Fibroblast of lung (primary cell): ENCODE measurements at places on chromosomes 4 and X. TPM values are rescaled to one million over a fixed set of nuclear protein-coding genes. Genes with fewer than 3 reads are reported as not detected.

GRCh38 chr4:41660352-41660751, 88.2 kb downstream of the PHOX2B start:
- DNase-seq = no peak

SLC34A2 gene
- not detected in 2 replicates for polyA plus RNA-seq

- DNase-seq = peak; percentile 20
These were observed 986.0 kb downstream of the CCSER1 start for GRCh38 chr4:91113130-91113706.

- peak; percentile 0 for DNase-seq
These were observed 36.7 kb downstream of the UBQLN2 start for GRCh38 chrX:56600141-56600540.

- DNase-seq = no peak
These were observed 7.5 kb downstream of the P2RY4 start for GRCh38 chrX:70252491-70252890.

- DNase-seq = no peak
These were observed 35.8 kb downstream of the FGFBP1 start for GRCh38 chr4:15902746-15903145.

- DNase-seq = no peak
These were observed 1.6 kb upstream of the CCDC149 start for GRCh38 chr4:24914460-24914859.

DNA sequence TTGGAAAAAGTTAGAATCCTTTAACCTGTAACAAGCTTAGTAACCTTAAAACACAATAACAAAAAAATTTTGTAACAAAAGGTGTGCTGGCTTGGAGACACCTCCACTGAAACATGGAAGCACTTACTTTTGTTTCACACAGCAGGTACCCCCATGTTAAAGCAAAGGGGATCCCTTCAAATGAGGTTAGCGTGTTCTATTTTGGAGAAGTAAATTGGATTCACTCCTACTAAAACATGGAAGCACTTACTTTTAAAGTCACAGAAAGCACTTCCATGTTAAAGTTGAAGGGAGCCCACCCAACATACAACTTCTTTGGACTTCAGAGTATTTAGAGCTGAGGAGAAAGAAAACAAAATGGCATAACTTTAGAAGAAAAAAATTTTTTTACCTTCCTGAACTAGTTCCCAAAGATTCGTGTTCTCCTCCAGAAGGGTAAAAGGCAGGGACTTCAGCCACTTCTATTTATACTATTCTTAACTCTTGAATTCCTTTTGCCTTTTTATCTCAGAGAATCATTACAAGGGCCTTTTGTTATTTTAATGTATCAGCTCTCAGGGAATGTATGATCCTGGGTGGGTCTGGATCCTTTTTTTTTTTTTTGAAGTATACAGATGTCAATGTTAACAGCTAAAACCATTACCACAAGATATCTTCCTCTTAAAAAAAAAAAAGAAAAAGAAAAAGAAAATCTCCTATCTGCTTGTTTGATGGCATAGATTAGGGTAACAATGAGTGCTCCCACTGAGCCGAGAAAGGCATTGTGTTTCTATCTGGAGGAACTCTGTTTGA, 11.5 kb downstream of the LARP7 start:
- DNase-seq = peak; percentile 65

- DNase-seq = peak; percentile 90
These were observed 21.2 kb upstream of the SLC25A31 start for GRCh38 chr4:127708985-127709384.

DNA sequence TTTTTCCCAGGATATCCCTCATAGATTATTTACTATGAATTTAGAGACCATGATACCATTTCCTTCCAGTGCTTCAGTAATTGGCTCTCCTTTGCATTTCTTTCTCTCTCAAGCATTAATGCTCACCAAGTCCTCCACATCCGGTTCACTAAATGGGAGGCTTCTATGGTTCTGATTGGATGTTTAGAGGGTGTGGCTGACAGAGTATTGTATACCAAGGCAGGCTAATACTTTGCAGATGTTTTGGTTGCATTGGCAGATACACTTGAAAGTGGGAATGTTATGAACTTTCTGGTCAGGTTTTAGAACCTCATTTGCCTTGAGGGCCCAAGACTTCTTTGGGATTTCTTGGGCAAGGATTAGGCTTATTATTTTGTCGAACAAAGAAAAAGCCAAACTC, 24.2 kb downstream of the CBLL2 start:
- DNase-seq = no peak

DNA sequence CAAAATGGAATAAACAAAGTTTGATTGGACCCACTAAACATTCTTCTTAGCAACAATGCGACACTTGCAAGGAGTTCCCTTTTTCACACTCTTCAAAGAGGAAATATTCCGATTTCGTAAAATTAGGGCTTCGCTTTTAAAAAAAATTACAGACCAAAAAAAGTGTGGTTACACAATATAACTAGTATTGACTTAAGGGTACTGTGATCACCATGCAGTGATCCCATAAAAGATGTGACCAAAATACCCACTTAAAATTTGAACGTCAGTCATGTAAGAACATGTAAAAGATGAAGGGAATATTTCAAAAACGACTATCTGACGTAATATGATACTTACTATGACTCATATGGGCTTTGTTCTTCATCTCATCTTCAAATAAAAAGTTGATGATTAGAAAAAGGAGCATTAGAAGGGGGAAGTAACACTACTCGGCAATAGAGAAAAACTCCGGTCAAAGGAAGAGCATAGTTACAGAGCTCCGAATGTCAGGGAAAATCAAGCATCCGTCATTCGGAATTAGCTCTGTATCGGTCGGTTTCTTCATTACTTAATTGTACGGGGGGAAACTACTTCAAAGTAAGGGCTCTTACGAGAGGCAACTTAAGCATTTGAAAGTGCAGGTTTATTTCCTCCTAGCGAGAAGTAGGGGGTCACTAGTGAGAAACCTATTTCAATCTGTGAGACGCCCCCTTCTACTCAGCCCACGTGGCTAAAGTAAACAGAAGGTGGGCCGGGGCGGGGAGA, 1.3 kb upstream of the TET2 start:
- DNase-seq = peak; percentile 31

VEGFC gene
- polyA plus RNA-seq = 74.2 and 100.0 TPM in 2 replicates

DNA sequence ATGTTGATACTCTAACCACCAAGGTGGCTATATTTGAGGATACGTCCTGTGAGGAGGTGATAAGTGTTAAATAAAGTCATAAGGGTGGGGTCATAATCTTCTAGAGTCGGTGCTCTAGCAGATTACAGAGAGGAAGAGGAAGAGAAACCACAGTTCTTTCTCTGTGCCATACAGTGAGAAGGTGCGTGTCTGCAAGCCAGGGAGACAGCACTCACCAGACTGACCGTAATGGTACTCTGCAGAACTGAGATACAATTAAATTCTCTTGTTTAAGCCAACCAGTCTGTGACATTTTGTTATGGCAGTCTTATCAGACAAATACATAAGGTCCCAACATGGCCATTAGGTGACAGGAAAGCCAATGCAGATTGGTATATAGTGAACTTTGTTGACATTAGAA, 480.9 kb upstream of the IGFBP7 start:
- DNase-seq = no peak

- DNase-seq = no peak
These were observed 875.5 kb downstream of the C4orf33 start for GRCh38 chr4:129971419-129971818.

- DNase-seq = peak; percentile 85
These were observed 117.0 kb downstream of the CBLL2 start for GRCh38 chrX:22389556-22390179.

ZAR1 gene
- not detected in 2 replicates for polyA plus RNA-seq

PAK3 gene
- polyA plus RNA-seq = 0.19 and 1.2 TPM in 2 replicates

NEUROG2 gene
- not detected in 2 replicates for polyA plus RNA-seq

S100G gene
- not detected in 2 replicates for polyA plus RNA-seq

NDP gene
- polyA plus RNA-seq = 0.79 and 1.6 TPM in 2 replicates

IQCM gene
- 0.03 TPM in 1 of 2 replicates, not detected in the other for polyA plus RNA-seq

DNA sequence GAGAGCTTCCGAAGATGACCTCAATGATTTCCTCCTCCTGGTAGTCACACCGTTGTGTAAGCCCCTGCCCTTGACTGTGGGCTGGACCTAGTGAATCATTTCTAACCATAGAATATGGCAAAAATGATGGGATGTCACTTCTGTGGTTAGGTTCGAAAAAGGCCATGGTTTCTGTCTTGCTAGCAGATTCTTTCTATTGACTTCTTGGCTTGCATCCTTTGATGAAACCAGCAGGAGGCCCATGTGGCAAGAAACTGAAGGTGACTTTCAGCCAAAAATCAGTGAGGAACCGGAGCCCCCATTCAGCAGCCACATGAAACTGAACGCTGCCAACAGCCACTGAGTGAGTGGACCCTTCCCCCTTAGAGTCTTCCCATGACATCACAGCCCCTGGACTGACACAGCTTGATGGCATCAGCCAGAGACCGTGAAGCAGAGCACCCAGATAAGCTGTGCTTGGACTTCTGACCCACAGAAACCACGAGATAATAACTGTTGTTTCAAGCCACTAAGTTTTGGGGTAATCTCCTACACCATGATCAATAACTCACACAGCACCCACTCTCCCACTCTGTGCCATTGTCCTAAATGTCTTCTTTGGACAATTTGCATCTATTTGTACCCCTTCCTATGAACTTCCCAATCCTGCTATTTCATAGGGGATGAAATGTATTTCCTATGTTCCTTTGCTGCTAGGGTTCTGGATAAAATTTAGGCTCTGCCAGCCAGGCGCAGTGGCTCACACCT, 148.0 kb upstream of the STX18 start:
- DNase-seq = no peak

DNA sequence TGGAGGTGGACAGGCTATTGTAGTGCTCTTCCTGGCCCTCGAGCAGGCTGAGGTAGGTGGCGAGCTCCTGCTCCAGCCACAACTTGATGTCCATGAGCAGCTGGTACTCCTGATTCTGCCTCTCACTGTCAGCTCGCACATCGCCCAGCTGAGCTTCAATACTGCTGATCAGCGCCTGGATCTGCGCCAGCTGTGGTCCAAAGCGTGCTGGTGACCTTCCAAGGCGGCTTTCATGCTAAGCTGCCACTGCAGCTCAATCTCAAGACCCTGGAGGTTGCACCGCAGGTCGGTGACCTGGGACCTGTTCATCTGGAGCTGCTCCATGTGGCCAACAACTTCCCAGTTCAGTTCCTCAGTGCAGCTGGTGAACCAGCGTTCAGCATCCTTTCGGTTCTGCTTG, 31.2 kb downstream of the LRIT3 start:
- no peak for DNase-seq

DNA sequence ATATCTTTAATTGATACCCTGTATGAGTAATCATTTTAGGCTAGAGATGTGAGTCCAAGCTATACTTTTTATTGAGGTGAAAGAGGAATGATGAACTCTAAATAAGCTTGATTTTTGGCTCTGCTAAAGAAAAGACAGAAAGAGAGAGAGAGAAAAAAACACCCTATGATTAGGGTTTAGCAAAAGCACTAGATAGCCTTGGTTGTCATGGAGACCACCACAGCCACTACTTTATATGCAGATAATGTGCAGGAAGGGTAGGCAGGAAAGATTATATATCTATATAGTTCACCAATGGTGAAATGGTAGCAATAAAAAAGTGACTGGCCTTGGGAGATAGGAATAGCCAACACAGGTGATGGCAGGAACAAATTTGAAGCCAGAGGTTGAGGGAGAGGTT, 69.9 kb upstream of the CAMK2D start:
- DNase-seq = no peak

DNA sequence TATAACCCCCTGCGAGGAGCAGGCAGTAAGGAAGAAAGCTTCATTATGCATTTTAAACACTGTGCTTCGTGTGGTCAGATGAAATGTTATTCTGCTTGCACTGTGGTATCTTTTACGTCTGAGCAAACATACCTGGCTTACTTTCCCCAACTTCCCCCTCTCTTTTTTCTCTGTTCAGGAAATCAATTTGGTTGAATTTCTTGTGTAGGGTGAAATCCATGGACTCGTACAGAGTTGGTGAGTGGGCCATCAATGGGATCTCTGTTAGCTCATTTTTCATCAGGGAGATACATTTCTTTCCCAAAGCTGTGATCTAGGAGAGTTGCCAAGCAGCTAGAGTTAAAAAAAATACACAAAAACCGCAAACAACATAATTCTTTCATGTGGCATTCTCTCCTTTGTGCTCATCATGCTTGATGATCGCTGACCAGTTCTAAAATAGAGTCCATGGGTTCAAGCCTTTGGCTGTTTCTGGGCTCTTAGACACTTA, 98.5 kb downstream of the FRAS1 start:
- peak; percentile 70 for DNase-seq

CD99 gene
- polyA plus RNA-seq = 477 and 551 TPM in 2 replicates

DNA sequence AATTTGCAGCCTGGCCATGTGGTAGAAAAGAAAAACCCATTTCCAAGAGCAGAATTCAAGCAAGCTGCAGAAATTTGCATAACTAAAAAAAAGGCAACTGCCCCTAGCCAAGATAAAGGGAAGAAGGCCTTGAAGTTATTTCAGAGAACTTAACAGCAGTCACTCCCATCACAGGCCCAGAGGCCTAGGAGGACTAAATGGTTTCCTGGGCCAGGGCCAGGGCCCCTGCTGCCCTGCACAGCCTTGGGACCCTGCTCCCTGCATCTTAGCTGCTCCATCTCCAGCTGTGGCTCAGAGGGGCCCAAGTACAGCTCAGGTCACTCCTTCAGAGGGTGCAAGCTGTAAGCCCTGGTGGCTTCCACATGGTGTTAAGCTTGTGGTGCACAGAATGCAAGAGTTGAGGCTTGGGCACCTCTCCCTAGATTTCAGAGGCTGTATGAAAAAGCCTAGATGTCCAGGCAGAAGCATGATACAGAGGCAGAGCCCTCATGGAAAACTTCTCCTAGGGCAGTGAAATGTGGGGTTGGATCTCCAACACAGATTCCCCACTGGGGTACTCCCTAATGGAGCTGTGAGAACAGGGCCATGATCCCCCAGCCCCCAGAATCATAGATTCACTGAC, 6.7 kb upstream of the MID2 start:
- DNase-seq = no peak

- DNase-seq = peak; percentile 66
These were observed 12.7 kb downstream of the WFS1 start for GRCh38 chr4:6282314-6282771.

DNA sequence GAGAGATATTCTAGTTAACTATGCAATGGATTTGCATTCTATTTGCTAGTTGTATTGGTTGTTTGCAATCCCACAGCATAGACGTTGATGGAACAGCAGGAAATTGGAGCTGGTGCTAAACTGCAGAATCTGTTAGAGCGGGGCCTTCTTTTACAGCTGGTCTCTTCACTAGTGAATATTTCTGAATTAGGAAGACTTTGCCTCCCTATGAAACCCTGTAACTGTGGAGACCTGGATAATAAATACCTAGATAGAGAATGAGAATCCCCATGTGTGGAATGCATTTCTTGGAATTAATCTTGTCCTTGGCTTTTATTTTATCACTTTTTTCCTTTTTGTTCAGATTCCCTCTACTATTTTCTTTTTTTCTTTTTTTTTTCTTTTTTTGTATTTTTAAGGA, 109.7 kb downstream of the SHROOM3 start:
- no peak for DNase-seq

DNA sequence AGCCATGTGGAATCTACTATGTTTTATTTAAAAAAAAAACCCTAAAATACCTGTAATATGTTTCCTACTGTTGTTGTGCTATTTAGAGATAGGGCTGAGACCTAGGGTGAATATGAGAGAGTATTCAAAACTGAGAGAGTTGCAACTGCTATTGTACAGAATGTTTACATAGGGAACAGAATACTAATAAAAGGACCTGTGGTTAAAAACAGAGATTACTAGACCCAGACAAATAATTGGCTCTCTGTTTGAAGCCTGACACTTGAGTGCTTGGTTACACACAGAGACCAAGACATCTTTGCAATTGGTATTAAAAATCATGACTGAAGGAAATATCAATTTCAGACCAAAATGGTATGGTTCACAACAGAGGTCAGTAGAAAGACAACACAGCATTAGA, 278.9 kb upstream of the GIMD1 start:
- DNase-seq = no peak

- DNase-seq = peak; percentile 0
These were observed 286.0 kb upstream of the RASGEF1B start for GRCh38 chr4:81757691-81758090.
